ENCODE measurements at places on chromosomes 13 and 19.
A peak's percentile ranks its signal among the peaks of the same experiment; 100 is the strongest.

- DNase-seq: no peak
Measured at GRCh38 chr19:45156011-45156630, 4.7 kb downstream of the NKPD1 start.

DNA sequence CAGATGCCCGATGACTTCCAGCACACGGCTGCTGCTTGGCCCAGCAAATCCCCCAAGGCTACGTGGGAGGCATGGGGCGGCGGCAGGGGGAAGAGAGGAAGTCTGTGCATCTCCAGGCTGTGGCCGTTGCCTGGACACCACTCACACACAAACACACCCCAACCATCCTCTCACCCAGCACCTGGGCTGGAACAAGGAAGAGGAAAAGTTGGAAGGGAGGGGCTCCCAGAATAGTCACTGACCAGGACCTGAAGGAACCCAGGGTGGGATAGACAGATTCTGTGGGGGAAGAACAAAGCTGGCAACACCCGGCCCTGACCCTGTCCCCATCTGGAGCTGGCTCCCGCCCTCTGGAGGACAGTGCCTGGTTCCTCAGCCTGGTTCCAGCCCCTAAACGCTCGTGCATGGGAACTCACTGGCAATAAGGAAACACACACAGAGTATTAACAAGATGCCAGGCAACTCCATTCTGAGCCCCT lies 11.2 kb downstream of the PPP6R1 start:
- DNase-seq: peak; percentile 29

DNA sequence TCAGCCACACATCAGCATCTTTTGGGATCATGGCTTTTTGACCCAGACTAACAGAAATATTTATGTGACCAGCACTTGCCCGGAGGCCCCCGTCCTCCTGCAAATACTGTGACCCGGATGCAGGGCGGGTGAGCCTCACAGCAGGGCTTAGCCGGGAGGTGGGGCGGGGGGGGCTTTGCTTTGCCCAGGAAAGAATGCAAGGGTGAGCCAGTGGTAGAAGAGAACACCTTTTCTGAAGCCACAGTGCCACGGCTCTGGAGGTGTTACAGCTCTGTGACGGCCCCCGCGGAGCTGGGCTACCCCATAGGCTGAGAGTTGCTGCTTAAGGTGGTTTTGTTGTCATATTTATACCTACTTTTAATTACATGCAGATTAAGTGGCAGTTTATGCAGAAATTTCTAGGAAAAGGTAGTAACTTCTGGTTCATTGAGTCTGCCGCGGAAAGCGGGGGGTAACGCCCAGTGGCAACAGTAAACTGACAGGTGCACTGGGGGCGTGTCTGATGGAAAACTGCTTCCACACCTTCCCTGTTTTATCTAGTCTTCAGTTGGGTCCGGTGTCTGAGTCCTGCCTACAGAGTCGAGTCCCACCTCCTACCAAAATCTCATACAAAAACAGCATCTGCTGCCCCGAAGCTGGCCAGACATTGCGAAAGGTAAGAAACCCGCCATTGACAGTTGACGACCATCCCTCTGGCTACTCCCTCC lies 187.9 kb downstream of the TEX29 start:
- DNase-seq: no peak

DNA sequence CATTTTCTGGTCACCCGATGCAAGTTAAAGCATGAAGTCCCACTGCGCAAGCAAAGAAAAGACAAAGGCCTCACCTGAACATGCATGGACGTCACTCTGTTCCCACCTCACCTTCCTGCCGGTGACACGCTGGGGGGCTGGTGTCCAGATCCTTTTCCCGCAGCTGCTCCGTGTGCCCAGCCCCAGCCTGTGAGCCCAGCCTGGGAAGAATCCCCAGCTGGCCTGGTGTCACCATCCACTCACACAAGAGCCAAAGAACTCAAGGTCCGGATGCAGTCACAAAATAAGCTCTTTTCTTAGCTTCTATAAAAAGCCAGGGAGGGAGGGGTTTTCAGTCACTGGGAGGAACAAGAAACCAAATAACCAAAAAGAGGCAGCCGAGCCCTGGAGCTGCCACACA lies 249.9 kb downstream of the COL4A1 start:
- no peak for DNase-seq

- DNase-seq: no peak
Measured at GRCh38 chr13:40346592-40346991, 319.8 kb downstream of the FOXO1 start.

GRCh38 chr13:39410096-39410901 lies 192.7 kb downstream of the LHFPL6 start:
- DNase-seq: no peak

DNA sequence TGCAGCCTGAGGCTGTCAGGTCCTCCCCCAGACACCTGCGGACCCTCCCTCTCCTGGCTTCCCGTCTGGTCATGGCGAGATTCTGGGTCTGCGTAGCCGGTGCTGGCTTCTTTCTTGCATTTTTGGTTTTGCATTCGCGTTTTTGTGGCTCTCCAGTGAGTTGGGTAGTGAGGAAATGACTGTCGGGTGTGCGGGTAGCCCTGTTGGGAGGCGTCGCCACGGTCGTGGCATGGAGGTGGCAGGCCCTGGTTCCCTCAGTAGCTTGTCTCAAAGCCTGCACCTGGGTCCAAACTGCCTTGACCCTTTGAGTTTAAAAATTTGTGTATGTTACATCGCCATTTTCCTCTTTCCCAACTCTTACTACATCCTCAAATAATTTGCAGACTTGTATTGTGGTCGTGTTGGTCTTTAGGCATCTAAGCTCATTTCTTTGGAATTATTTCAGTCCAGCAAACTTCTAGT lies 344 bp downstream of the NHLRC3 start:
- no peak for DNase-seq

DNA sequence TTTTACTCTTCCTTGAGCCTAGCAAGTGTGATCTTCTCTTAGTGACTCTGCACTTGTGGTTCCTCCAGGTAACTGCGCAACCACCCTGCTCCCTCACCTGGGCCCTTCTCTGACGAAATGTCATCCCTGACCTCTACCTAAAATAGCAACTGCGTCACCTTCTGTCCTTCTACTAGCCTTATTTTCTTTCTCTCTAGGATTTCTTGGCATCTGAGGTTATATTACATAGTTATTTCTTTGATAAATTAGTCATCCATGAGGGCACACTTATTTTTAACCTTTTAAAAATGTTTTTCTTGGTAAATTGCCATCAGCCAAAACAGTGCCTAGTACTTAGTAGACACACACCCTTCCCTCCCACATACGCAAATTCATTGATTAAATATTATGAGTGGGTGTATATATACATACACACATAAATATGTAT lies 355.5 kb downstream of the ENOX1 start:
- DNase-seq: no peak

GRCh38 chr13:30880151-30880855 lies 25.8 kb upstream of the MEDAG start:
- DNase-seq: no peak

DNA sequence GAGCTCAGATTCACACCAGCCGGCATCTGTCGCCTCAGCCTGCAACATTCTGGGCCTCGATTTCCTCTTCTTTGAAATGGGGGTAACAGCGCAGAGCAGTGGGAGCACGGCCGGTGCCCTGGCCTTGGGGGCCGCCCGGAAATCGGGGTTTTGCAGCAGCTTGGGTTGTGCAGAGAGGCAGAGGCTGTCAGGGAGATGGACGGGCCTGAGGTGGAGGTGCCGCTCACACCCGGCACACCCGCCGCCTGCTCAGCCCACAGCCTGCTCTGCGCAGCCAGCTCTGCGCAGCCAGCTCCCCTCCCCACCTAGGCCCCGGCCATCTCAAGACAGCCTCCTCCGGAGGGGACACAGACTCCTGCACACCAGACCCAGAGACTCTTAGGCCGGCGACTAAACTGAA lies 10.6 kb downstream of the KLF2 start:
- no peak for DNase-seq

GRCh38 chr13:103895835-103896531 lies 829.8 kb upstream of the SLC10A2 start:
- DNase-seq: no peak

DNA sequence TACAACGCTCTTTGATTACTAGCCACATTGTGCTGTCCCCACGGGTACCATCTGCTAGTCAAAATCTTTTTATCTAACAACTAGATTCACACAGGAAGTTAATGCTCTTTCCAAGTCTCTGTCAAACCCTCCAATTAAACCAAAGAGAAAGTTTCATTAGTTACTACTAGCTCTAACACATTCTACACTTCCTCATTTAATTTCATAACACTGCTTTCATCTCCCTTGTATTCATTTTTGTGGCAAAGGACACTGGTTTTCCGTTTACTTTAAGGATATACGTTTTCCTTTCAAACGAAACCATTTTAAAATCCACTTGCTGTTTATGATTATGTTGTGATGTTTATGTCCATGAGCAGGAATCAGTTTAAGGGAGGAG lies 5.3 kb downstream of the DYRK1B start:
- DNase-seq: no peak

GRCh38 chr13:73300718-73301425 lies 242.1 kb downstream of the KLF5 start:
- no peak for DNase-seq

- no peak for DNase-seq
Measured at GRCh38 chr19:49807904-49808675, 5.0 kb downstream of the FUZ start.

DNA sequence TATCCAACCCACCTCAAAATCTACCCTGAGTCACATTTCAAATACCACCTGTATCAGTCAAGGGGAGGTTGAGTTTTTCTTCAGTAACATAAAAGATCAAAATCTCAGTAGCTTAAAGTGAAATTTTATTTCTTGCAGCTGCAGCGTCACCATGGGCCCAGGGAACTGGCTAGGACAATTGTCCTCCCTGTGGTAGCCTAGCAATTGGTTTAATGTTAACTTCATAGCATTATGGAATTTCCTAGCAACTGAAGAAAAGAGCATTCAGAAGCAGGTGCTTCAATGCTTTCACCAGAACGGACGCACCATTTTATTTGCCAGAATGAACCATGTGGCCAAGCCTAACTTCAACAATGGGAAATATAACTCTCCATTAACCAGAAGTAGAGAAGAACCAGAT lies 359.3 kb upstream of the TSHZ3 start:
- no peak for DNase-seq

DNA sequence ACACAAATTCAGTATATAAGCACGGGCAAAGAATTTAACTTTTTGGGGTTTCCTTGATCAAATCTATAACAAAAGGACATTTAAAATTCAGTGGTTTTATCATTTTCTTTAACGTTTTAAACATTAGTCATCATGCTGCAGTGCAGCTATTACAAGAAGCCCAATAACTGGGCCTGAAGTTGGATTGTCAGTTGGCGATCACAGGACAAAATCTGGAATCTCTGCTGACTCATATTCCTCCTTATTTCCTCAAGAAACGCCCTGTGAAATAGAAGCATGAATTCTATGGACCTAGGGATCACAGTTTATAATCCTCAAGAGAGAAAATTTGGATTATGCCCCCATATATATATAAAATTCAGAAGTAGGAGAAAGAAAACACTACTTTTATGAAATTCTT lies 971.6 kb upstream of the MIR17HG start:
- DNase-seq: no peak

DNA sequence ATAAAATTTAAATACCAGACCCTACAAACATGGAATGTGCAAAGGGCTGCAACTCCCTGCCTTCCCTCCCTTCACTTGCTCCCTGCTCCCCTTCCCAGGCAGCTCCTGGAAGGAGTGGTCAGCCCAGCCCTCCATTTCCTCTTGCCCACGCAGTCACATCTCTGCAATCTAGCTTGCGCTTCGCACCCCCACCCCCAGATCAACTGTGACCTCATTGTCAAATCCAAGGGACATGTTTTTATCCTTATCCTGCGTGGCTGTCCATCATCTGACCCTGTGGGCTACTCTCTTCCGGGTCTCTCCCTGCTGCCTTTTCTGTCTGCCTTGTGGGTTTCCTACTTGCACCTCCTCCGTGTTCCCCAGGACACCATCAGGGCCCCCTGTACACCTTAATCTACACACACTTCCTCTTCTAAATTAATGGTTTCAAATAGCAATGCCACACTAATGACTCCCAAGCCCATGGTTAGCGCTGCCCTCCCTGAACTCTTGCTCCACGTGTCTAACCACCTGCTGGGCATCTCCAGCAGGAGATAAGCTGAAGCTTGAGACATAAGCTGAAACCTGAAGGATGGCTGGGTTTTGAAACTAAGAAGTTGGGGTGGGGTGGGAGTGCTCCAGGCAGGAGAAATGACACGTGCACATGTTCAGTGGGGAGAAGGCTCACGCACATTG lies 118.3 kb downstream of the USP12 start:
- no peak for DNase-seq

GRCh38 chr13:102980331-102980982 lies 85.8 kb downstream of the SLC10A2 start:
- DNase-seq: no peak

DNA sequence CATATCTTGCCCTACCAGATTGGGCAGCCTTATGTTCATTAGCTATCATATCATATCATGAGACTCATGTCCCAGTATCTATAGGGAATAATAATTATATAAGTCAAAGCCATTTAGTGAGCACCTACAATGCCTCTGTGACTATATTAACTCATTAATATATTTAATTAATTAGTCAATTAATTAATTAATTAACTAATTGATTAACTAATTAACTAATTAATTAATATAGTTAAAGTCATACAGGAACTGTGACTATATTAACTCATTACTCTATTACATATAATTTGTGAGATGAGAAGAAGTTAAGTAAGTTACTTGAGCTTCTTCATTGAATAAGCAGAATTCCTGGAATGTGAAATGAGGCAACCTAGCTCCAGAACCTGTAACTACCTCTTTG lies 588.3 kb upstream of the SLITRK1 start:
- DNase-seq: no peak
